Stimulated activated CD8-positive, alpha-beta memory T cell treated with anti-CD3 and anti-CD28 coated beads, Interleukin-15, amount 100 ng/mL, for 24 hours (primary cell): ENCODE measurements at places on chromosomes 4 and X.

DNA sequence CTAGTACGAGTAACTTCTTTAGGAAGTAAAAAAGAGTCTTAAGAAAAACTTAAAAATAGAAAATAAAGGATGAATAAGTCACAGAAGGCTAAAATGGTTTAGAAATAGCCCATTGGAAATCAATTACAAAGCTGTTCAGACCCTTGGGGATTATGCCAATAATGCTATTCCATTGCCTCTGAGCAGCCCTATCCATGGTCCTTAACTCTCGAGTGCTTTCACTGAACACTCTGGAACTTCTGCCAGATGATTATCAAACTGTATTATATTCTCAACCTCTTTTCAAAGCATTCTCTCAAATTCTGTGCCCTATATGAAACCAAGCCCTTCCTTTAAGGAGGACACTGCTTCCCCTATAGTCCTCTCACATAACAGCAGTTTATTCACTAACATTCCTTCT, 17.0 kb downstream of the SLC9B1 start:
- no peak for DNase-seq

DNA sequence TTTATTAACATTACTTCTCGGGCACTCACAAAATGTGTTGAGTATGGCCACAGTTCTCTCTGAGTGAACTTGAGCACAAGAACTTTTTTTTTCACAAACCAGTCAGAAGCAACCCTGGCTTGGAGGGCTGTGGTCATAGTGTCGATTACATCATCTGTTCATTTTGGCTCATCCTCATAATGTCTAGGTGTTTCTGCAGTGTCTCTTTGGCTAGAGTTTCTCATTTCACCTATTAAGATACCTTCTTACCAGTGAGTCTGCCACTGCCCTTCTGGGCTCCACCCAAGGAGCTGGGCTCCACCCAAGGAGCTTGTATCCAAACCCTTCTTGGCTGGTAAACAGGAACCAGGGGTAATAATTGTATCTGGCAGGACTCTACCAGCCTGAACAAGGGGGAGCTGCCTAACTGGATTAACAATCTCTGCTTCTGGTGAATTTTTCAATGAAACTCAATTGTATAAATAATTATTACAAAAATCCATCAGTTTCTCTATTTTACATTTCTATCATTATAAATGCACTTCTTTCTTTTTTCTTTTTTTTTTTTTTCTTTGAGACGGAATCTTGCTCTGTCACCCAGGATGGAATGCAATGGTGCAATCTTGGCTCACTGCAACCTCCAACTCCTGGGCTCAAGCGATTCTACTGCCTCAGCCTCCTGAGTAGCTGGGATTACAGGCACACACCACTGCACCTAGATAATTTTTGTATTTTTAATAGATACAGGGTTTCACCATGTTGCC, 667.7 kb upstream of the SLIT2 start:
- no peak for DNase-seq

- DNase-seq: no peak
Measured at GRCh38 chrX:6898371-6898770, 249.1 kb upstream of the STS start.

DNA sequence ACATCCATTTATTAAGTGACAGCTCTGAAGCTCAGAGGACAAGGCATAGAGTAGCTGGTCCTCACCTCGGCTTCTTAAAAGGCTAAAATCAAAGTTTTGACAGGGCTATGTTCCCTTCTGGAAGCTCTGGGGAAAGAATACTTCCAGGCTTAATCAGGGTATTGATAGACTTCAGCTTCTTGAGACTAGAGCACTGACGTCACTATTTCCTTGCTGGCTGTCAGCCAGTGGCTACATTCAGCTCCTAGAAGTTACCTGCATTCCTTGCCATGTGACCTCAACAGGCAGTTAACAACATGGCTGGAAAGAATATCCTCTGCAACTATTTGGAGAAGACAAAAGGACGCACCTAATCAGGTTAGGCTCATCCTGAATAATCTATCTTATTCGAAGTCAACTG, 1144.8 kb downstream of the ADGRL3 start:
- no peak for DNase-seq

DNA sequence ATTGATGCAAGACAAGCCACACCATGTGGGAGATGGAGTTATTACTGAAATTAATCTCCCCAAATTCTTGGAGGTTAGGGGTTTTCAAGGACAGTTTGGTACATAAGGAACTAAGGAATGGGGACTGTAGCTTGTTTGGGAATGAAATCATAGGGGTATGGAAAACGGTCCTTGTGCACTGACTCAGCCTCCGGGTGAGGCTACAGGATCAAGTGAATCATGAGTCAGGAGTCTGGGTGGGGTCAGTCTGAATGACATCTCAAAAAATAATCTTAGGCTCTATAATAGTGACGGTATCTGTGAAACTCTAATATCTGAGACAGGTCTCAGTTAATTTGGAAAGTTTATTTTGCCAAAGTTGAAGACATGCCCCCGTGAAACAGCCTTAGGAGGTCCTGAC, 128.5 kb upstream of the CYSLTR1 start:
- DNase-seq: no peak

- DNase-seq: no peak
Measured at GRCh38 chr4:33160126-33160525, 2440.0 kb downstream of the PCDH7 start.

DNA sequence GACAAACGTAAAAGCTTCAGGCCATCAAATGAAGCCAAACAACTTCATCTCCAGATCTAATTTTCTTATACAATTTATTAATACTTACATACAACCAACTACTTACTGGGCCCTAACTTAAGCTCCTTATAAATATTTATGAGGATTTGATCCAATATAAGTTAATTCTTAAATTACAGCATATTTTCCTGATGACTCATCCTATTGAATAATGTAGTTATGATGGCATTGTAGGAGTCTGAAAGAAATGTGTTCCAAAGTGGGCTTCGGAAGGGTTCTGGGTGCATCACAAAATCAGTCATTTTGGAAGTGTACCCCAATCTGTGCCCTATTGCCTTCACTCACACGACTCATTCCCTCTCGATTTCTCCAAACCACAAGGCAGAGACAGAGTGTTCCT, 455.1 kb upstream of the CTSO start:
- no peak for DNase-seq

GRCh38 chr4:99763635-99764101, 53.0 kb upstream of the DAPP1 start:
- DNase-seq: no peak

DNA sequence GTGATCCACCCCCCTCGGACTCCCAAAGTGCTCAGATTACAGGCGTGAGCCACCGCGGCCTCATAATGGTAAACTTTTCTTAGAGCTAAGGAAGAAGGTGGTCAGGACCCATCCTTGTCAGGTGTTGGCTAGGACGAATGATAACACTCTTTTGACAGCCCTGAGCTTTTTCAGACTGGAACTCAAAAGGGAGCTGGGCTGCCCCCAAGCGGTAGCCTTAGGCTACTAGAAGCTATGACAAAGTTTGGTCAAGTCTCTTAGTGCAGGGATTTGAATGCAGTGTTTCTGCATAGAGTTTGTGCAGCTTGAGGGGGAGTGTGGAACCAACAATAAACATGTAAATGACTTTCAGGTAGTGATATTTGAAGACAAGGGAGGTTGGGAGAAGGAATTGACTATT, 11.8 kb upstream of the HSD17B10 start:
- DNase-seq: no peak

- DNase-seq: no peak
Measured at GRCh38 chr4:128521156-128521555, 233.5 kb upstream of the PGRMC2 start.

GRCh38 chr4:39802005-39802404, 104.1 kb downstream of the UBE2K start:
- DNase-seq: no peak

GRCh38 chr4:123462007-123462406, 65.4 kb downstream of the SPRY1 start:
- DNase-seq: no peak

DNA sequence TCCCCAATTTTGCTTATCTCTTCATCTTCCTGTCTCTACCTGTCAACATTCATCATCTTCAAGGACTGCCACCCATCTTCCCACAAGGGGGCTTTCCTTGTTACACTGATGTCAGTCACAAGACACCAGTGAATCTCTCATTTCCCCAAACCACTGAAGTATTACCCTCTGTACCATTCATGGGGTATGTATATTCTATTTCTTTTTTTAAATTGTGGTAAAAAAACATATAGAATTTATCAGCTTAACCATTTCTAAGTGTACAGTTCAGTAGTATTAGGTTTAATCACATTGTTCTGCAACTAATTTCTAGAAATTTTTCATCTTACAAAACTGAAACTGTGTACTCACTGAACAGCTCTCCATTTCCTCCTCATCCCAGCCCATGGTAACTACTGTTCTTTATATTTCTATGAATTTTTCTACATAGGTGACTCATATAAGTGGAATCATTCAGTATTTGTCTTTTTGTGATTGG, 98.6 kb downstream of the LARP7 start:
- DNase-seq: no peak

DNA sequence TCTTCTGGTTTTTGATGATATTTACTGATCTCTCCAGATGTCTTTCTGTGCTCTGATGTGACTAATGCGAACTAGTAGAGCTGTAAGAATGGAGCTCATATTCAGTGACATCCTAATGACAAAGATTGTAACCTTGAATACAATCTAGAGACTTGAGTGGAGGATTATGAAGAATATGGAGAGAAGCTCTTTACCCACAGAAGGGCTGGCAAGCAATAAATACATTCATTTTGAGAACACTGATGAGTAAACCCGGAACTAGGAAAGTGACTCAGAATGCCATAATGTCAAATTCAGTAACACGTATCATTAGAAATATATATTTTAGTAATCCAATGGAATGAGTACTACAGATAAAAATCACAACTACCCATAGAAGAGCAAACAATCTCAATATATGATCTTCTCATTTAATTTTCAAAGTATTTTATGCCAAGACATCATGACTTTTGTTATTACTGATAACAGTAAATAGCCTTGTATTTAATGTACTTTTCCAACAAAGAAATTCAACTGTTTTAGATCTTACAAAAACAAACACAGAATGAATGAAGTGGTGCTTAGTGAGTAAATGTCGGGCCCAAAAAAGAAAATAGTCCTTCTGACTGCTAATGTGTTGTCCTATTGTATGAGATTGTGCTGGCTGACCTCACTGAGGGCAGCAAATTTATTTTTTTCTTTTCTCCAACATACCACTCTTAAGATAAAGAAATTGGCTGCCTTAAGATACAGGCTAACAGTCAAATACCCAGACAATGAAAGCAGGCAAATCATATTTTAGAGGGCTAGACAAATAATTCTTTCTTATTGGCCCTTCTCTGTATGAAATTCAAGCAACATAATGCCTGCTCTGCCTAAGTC, 49.2 kb upstream of the HDAC8 start:
- no peak for DNase-seq

GRCh38 chrX:107562482-107562881, 65.8 kb upstream of the PRPS1 start:
- DNase-seq: no peak
